Mesenchymal stem cell (in vitro differentiated cells and primary cell): ENCODE measurements at places on chromosomes 6 and 20.

- H3K36me3 ChIP-seq = no peaks in the 10 kb centered on the region
- H3K4me3 ChIP-seq = no peak overlapping the region
- no peaks in the 10 kb centered on the region for H3K27me3 ChIP-seq
- no peak overlapping the region for H3K27ac ChIP-seq
- DNase-seq = peak; percentile 13
These were observed 100.6 kb upstream of the MLIP start for GRCh38 chr6:54010340-54011276.

DNA sequence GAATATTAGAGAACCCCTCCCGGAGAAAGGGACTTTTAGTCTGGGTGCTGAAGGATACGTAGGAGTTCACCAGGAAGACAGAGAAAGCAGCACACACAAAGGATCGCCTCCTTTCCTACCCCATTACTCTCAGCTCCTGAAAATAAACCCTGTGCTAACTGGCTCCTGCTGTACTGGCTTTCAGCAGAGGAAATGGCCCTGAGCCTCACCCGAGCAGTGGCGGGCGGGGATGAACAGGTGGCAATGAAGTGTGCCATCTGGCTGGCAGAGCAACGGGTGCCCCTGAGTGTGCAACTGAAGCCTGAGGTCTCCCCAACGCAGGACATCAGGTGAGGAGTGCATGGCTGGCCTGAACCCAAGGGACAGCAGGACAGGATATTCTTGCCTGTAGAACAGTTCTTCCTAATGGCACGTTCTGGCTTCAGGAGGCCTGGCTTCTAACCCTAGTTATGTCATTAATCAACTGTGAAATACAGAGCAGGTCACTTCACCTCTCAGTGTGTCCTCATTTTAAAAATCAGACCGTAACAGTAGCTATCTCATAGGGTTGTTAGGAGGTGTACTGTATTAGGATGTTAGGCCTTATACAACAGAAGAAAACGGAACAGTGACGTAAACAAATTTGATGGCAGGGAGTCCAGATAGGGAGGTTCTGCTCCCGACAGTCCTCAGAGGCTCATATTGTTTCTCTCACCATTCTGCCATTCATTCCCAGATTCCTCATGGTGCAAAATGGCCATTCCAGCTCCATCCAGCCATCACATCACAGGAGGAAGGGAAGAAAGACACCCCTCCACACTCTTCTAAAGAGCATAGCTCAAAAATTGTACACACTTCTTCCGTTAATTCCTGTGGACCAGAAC is 1.8 kb downstream of the RBCK1 start:
- H3K27ac ChIP-seq = no peak overlapping the region
- no peak overlapping the region for H3K4me3 ChIP-seq
- DNase-seq = no peak
- H3K27me3 ChIP-seq = no peaks in the 10 kb centered on the region
- peaks cover 31% of the 10 kb centered on the region for H3K36me3 ChIP-seq
- peaks cover 10% of the 10 kb centered on the region for H3K4me1 ChIP-seq

GRCh38 chr6:85417336-85417735 is 32.5 kb upstream of the NT5E start:
- peaks cover 6% of the 10 kb centered on the region for H3K4me1 ChIP-seq
- no peak for DNase-seq
- no peaks in the 10 kb centered on the region for H3K27me3 ChIP-seq
- H3K27ac ChIP-seq = no peak overlapping the region
- no peaks in the 10 kb centered on the region for H3K36me3 ChIP-seq

DNA sequence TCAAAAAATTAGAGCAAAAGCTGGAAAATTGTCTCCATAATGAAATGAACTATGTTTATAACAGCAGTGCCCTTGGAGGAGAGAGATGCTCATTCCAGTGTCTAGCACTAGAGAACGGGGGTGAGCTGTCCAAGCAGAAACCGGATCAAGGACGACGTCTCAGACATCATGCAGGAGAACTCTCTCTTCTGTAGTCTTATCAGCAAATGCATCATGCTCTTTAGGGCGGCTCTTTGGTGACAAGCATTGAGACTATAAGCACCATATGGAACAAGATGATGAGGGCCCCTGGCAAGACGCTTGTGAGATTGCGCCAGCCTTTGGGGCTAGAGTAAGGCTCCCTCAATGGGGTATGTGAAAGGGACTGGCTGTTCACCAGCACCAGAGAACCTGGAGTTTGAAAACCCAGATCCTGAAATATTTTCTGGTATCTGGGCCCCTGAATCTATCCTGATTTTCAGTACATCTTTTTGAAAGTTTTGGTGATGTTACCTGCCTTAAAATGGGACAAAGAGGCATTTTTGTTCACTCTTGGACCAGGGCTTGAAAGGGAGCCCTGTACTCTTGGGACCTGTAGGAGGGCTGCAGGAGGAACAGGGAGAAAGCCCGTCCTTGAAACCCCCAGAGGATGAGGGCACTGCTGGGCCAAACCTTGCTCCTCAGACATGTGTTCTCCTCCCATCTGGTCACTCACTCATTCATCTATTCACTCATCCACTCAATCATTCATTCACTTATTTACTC is 127.6 kb downstream of the TTLL2 start:
- H3K4me1 ChIP-seq = no peaks in the 10 kb centered on the region
- no peaks in the 10 kb centered on the region for H3K27me3 ChIP-seq

DNA sequence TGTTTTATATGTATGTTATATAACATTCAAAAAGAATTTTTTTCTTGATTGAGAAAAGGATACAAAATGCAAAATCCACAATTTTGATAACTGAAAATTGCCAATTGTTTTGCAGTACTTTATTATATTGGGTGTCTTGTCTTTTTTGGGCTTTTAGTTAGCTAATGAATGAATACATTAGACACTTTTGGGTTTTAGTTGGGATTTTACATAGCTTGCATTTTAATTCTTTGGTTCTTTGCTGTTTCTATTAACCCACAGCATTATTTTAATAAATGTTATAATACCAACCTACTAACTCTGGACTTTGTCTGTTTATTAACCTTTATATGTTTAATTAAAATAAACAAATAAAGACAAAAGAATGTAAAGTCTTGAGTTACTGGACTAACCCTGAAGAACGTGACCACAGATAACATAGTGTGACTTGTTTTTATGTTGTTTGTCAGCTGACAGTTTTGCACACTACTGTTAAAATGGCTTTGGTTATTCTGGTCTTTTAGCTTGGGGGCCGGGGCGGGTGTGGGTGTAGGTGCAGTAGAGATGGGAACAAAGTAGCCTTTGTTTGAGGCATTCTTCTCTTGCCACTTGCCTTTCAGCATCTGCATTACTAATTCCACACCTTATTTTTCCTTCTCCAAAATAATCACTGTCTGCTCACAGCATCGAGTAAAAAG is 159.1 kb downstream of the QKI start:
- DNase-seq = no peak
- H3K27ac ChIP-seq = no peak overlapping the region
- no peak overlapping the region for H3K4me3 ChIP-seq
- H3K4me1 ChIP-seq = peaks cover 3% of the 10 kb centered on the region
- peaks cover 68% of the 10 kb centered on the region for H3K36me3 ChIP-seq
